EH (cell line): ENCODE measurements at places on chromosomes 4 and X.

DNA sequence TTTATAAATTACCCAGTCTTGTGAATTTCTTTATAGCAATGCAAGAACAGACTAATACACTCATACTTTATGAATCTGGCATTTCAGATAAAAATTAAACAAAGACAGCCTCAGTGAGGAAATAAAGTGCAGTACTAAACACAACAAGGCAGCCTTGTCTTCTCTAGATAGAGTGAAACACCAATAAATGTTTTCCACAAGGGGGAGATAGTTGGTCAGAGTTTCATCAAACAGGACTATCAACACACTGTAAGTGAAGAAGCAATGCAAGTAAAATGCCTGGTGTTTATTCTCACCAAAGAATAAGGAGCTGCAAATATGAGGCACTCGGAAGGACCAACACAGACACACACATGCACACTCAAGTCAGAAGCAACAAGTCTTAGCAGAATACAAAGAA is 62.8 kb downstream of the FAM9B start:
- DNase-seq, result peak; percentile 64

GRCh38 chrX:154827194-154828015 is 7.1 kb downstream of the SMIM9 start:
- peak; percentile 1 for DNase-seq

- DNase-seq, result no peak
Observed at GRCh38 chrX:1026263-1027015, 186.0 kb downstream of the CRLF2 start.

GRCh38 chr4:10981096-10981495 is 296.5 kb upstream of the CLNK start:
- DNase-seq, result no peak
